GM10248 (cell line): ENCODE measurements at places on chromosomes 12 and 14.

- DNase-seq: no peak
These were observed 5.6 kb upstream of the MYH7 start for GRCh38 chr14:23441076-23441475.

- DNase-seq: no peak
These were observed 151.7 kb upstream of the GZMB start for GRCh38 chr14:24785698-24786097.

- no peak for DNase-seq
These were observed 41.6 kb downstream of the TRHDE start for GRCh38 chr12:72313806-72314205.

DNA sequence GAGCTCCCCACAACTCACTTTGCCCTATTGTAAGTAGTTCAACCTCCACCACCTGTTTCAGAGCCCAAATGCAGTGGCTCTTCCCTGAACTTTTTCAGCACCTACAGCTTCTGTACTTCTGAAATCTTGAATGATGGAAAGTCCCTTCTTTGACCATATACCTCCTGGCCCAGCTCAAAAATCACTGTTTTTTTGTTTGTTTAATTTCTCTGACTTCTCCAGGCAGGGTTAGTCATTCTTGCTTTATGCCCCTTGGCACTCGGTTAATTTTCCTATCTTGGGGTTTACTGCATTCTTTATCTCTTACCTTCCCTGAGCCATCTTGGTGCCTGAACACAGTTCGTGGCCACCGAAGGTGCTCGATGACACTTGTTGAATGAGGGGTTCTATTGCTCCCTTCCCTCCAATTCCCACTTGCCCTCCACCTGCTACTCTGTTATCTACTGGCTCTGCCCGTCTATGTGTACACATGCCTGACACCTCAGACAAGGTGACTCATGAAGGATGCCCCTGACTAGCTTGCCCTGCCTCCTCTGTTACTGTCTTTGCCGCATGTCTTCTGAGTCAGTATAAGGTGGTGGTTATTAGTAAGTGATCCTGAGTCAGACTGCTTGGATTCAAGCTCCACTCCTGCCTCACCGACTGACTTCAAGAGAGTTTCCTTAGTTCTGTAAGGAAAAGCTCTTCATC, 4.4 kb downstream of the AMHR2 start:
- no peak for DNase-seq

- no peak for DNase-seq
These were observed 229.6 kb downstream of the BCAT1 start for GRCh38 chr12:24719293-24719721.

DNA sequence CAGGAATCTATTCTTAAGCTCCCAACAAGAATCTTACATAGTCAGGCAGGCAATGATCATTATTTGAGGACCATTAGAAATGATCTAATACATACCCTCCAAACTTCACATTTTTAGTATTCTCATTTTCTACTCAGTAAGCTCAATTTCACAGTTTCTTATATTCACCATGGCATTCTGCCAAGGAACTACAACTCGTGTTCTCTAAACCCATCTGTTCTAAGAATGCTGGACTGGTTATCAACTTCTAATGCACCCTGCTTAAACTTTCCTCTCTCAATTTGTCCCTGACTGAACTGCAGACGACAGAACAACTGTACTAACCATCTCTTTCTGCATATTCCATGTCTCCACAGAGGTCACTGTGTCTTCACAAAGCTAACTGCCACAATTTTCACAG, 58.6 kb downstream of the GXYLT1 start:
- DNase-seq: no peak

- peak; percentile 64 for DNase-seq
These were observed 10.5 kb upstream of the ZDHHC22 start for GRCh38 chr14:77151918-77152588.
